ENCODE measurements at places on chromosomes 7 and 10.

DNA sequence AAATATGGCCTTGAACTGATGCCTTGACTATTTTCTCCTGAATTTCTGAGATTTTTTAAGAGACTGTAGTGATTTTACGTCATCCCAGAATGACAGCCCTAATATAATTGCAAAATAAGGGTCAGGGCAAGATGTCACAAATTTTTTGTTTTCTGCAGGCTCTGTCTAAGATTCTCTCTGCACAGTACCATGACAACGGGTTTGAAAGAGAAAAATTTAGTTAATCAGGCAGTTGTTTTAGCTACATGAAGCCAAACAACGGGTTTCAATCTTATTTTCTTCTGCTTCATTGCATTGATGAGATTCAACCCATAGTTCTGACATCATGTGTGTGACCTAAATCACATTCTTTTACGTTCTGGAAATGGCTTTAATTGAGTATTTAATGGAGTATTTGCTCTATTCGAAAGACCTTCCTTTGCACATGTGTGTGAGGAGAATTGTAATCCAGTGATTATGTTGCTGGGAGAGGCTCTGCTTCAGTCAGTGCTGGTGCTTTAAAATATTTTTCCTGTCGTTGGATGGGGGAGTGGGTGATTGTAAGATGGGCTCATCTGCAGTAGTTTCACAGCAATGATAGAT lies 118.0 kb upstream of the RHOBTB1 start:
- DNase-seq = no peak

GRCh38 chr10:106224676-106225075 lies 939.8 kb downstream of the SORCS1 start:
- no peak for DNase-seq

- DNase-seq = no peak
These were observed 321.9 kb upstream of the NPVF start for GRCh38 chr7:25550149-25550548.

- DNase-seq = no peak
These were observed 231.1 kb upstream of the ADARB2 start for GRCh38 chr10:1968257-1969033.

GRCh38 chr10:109103278-109103677 lies 820.0 kb downstream of the XPNPEP1 start:
- DNase-seq = no peak

GRCh38 chr10:761376-761775 lies 71.9 kb upstream of the DIP2C start:
- DNase-seq = no peak

- DNase-seq = no peak
These were observed 58.8 kb downstream of the DGKB start for GRCh38 chr7:14843755-14844154.

DNA sequence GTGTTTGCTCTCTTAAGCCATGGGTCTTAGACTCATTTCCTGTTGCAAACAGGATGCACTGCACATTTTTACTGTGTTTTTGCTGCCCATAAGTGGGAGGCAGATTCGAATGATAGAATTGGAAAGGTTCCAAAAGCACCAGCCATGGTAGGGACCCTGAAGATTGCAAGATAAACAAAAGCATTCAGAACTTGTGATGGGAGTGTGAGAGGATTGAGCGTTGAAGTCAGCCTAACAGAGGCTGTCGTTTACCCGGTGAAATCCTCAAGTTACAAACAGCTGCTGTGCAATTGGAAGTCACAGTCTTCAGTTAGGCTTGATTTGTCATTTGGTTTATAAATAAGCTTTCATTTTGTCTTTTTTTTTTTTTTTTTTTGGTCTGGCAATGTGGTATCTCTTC lies 192.7 kb upstream of the MKI67 start:
- no peak for DNase-seq

GRCh38 chr10:90602862-90603610 lies 254.8 kb downstream of the HTR7 start:
- no peak for DNase-seq

- DNase-seq = no peak
These were observed 90.5 kb upstream of the RSU1 start for GRCh38 chr10:16907687-16908086.

GRCh38 chr10:73925539-73925938 lies 14.6 kb downstream of the PLAU start:
- DNase-seq = peak; percentile 72

DNA sequence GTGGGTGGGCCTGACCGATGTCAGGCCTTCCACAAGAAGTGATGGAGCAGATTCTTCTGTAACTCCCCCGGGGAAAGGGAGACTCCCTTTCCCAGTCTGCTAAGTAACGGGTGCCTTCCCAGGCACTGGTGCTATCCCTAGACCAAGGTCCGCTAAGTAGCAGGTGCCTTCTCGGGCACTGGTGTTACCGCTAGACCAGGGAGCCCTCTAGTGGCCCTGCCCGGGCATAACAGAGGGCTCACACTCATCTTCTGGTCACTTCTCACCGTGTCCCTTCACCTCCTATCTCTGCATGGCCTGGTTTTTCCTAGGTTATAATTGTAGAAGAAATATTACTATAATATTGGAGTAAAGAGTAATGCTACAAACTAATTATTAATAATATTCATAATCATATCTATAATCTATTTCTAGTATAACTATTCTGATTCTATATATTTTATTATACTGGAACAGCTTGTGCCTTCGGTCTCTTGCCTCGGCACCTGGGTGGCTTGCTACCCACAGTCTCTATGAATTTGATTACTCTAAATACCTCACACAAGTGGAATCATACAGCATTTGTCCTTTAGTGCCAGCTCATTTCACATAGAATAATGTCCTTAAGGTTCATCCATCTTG lies 1378.7 kb downstream of the XPNPEP1 start:
- peak; percentile 53 for DNase-seq

- DNase-seq = peak; percentile 87
These were observed 465 bp downstream of the SEPHS1 start for GRCh38 chr10:13347500-13348156.

GRCh38 chr10:116150606-116151005 lies 122.4 kb downstream of the GFRA1 start:
- DNase-seq = no peak

DNA sequence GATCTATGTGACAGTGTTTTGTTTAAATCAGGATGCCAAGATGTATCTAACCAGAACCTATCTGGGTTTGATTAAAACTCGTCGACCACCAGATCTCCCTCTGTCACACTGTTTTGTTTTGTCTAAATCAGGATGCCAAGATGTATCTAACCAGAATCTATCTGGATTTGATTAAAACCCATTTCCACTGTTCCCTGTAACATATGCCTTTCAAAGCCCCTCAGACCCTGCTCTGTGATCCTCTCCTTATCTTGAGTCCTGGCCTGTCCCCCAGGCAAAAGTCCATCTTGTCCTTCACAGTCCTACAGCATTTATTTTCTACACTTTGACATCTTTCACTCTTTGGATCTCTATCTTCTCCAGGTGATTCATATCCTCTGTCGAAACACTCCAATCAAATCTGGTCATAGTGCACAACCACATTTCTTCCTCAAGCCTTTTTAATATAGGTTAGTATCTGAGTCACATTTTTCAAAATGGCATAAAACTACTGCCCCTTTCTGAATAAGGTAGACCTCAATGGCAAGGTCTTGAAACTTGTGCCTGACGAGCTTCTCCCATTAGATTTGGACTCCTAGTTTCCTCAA lies 32.5 kb downstream of the ERLIN1 start:
- no peak for DNase-seq

DNA sequence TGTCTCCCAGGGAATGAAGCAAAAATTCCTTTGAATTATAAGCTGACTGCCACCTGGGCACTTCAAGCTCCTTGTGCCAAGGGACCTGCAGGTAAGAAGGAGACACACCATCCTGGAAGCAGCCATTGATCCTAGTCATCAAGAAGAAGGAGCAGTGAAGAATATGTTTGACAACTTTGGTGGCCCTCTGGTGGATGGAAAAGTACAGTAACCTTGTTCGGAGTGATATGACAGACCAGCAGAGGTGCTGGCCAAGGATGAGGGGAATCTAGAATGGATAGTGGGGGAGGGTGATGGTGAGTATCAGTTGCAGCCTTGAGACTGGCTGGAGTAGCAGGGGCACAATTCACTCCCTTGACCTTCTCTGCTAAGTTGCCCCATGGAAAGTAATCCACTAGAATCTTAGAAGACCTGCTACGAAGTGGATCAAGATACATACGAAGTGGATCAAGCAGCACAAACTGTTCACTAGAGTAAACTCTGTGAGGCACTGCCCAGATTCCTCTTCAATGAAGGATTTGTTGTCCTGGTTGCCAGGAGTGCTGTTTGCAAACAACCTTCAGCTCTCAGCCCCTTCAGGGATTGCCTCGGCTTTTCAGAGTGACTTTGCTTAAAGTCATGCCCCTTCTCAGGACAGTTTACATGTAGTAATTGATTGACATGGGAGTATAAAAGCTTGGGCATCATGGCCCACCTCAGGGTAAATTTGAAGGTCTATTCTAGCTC lies 44.8 kb upstream of the ORC5 start:
- DNase-seq = no peak

GRCh38 chr10:114173603-114173920 lies 441 bp downstream of the CCDC186 start:
- no peak for DNase-seq

DNA sequence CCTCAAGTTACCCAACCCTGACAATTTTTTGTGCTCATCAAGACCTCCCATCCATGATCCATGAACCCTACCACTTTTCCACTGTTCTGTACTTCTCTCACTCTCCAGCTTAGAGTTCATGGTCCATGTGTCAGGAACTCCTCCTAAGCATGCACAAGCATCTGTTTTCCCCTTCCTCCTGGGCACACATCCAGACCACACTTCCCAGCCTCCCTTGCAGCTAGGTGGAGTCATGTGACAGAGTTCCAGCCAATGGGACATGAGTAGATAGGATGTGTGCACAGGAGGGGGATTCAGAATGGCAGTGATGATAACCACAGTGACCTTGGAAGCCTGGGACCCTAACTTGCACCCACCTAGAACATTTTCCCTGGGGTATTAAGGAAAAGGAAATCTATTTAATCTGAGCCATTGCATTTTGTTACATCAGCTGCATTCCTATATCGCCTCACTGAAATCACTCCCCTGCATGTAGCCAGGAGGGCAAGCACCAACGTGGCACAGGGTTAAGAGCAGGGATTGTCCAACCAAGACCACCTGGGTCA lies 9.6 kb upstream of the FRMPD2 start:
- no peak for DNase-seq

- DNase-seq = no peak
These were observed 9.8 kb downstream of the P4HA1 start for GRCh38 chr10:73086816-73087215.

- DNase-seq = no peak
These were observed 70.1 kb downstream of the UBE3C start for GRCh38 chr7:157208571-157209413.

DNA sequence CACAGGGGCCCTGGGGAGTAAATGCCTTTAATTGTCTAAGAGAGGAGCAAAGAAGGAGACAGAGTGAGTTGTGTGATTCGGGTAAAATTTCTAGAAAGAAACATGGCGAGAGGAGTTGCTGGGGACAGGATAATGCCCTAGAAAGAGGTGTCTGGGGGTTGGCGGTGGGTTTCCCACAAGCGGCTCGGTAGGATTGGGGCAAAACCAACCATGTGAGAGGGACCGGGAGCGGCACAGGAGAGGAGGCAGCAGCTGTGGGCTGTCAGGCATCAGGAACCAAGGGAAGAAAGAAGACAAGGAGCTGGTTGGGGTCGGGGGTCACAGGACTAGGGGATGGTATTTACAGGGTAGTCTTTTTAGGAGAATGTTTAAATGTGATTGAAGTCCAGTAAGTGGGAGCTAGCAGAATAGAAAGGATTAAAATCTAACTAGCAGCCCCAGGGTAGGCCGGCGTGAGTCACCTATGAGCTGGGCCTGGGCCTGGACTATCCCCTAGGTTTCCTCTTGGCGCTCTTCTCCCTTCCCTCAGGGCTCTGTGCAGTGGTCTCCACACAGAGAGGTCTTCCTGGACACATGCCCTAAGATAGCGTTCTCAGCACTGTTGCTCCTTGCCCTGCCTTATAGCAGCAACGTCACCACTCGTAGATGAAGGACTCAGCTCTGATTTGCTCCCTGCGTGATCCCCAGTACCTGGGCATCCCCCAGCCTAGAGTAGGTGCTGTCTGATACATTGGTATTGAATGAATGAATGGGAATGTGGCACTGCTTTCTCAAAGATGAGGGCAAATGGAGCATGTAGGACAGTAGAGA lies 32.6 kb downstream of the IKZF1 start:
- no peak for DNase-seq

DNA sequence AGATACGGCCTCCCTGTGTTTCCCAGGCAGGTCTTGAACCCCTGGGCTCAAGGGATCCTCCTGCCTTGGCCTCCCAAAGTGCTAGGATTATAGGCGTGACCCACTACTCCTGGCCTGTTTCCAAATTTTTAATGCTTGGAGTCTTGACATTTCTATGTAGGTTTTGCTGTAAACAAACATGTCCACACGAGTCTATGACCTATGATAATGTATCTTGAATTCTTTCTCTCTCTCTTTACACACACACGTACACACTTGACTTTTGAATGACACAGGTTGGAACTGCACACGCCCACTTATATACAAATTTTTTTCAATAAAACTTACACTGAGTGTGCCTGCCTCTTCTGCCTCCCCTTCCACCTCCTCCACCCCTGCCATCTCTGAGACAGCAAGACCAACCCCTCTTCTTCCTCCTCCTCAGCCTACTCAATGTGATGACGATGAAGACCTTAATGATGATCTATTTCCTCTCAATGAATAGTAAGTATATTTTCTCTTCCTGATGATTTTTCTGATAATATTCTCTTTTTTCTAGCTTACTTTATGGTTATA lies 44.1 kb upstream of the LAMB1 start:
- no peak for DNase-seq

DNA sequence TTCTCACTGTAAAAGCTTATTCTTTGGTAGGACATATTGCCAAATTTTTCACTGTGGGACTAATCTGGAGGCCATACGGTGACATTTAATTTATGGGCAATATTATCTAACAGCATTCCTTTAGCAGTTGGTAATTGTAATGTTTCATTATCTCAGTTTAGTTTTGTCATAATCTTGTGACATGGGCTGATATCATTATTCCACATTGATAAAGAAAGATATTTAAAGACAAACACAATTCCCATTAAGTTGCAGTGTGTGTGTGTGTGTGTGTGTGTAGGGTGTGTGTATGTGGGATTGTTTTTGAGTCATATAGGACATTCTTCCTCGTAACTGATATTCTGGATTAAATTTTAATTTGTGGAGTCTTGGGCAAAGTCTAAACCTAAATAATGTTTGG lies 238.5 kb downstream of the PRKG1 start:
- DNase-seq = no peak

- no peak for DNase-seq
These were observed 111.9 kb upstream of the RPA3 start for GRCh38 chr7:7830122-7830878.

GRCh38 chr10:64873959-64874358 lies 1352.8 kb downstream of the REEP3 start:
- no peak for DNase-seq
